ENCODE measurements at places on chromosomes 16 and 17.

DNA sequence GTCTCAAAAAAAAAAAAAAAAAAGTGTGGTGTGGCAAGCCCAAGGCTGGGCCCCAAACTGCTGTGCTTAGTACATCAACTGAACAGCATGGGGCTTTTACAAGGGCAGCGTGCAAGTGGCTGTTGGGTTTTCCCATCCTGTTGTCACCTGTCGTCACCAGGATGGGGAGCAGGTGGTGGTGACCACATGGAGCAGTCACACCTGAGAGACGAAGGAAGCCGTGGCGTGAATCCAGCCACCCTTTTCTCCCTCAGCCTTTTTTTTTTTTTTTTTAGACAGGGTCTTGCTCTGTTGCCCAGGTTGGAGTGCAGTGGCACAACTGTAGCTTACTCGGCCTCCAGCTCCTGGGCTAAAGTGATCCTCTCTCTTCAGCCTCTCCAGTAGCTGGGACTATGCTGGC lies 4.1 kb upstream of the MRPL58 start:
- no peak for DNase-seq

DNA sequence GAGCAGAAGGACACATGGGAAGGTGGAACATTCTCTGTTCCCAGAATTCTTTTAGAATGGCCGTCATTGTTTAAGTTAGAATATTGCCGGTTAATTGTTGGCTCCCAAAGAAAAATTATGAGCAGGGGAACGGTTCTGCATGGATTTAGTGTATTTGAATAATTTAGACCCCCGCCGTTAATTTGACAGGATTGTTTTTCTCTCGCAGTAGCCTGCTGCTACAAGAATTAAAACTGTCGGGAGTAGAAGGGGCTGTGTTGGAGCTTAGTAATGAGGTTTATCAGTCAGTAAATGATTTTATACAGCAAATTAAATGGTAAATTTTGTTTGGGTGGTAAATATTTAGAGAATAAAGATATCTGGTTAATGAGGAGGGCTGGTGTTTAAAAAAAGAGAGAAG lies 431.2 kb upstream of the DYNLRB2 start:
- no peak for DNase-seq

DNA sequence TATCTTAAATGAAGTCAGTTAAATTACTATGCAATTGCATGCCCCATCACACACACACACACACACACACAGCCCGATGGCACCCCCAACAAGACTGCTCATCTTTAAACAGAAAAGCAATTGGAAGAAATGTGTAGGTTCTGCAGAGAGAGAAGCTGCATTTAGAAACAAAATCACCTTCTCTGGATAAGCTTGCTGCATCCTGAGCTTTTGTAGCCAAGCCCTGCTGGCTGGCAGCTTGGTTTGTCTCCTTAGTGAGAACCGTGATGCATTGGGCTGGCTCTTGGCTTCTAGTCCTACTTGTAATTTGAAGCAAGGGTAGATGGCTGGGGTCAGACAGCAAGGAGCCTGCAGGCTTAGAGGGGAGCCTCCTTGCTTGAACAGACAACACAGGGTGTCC lies 153.8 kb downstream of the SOX9 start:
- DNase-seq, result no peak

DNA sequence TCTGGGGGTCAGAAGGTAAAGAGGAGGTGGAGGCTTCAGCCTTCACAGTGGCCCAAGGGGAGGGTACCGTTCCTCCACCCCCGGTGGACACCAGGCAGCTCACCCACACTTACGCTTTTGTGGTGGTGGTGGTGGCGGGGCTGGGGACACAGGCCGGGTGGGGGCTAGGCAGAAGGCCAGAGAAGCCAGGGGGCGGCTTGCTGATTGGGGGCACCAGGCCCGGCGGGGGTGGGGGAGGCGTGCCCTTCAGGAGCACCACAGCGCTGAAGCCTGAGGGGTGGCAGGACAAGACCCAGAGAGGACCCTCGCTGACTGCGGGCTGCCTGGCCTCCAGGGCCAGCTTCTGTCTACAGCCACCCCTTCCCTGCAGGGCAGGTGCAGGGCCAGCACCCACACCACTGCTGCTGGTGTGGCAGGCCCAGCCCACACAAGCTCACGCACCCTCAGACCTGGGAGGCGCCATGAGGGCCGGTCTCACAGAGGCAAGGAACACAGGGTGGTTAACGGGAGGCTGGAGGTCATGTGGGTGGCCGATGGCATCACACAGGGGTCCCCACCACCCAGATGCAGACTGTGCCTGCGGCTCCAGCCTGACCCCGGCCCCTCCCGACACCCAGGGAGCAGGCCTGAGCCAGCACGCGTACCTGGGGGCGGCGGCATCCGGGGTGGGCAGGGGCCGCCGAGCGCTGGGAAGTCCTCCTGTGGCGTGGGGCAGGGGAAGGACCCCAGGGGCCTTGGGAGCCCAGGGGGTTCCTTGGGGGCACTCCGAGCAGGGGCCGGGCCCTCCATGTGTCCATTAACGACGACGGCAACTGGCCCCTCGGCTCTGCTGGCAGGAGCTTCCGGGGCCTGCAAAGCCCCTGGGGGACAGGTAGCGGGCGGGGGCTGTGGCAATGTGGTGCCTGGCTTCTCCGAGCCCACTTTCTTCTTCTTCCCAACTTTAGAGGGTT lies 9.4 kb downstream of the SYNGR3 start:
- DNase-seq, result no peak

DNA sequence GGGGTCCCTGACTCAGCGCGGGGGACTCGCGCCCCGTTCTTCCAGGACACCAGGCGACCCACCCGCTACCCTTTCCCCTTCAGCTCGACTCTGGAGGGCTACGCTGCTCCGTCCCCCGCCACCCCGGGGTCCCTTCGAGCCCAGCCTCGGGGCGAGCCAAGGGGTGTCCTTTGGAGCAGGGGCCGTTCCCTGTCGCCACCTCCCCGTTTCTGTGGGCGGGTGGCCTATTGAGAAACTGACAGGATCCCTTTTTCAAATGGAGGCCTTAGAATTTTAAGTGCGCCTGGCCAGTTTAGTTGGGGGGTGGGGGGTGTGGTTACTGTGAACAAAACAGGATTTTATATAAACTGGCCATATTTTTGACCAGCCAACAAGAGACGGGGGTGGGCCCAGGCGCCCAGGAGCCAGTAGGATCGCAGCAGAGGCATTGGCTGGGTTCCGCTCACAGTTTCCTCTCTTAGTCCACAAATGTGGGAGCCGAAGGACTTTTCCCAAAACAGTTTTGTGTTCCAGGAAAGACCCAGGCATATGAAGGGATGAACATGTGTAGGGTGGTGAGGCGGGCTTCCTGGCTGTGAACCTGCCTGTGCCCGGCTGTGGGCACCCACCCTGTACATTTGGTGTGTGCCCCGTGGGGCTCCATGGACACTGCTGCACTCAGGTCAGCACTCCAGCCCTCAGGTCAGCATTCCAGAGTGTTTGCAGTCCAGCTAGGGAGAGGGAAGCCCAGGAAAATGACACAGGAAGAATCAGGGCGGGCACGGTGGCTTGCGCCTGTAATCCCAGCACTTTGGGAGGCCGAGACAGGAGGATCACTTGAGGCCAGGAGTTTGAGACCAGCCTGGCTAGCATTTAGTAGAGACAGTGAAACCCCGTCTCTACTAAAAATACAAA lies 722 bp upstream of the TIMP2 start:
- no peak for DNase-seq

DNA sequence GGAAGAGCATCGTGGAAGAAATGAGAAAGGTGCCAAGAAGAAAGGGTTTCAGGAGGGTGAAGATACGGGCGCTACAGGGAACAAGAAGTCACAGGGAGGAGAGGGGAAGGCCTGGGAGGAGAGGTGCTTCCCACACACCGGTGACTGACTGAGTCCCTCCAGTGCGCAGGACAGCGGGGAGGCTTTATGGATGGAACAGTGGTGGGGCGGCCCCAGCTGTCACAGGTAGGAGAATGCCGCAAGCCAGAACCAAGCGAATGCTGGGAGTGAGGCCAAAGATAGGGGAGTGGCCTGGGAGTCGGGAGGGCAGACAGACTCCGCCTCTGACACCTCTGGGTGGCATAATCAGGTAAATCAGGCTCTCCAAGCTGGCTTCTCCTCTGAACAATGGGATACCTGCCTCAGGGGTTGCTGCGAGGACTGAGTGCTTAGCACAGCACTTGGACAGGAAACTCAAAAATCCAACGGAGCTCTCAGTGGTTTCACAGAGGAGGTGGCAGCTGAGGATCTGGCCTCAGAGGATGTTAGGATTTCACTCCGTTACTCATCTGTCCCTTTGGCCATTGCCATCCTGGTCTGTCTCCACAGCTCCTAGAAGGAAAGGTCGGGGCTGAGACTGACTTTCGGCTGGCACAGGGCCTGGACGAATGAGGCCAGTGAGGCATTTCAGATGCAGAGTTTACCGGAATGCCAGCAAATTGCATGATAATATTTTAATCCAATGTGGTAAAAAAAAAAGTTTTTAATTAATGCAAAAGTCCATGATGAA lies 717 bp upstream of the CNP start:
- DNase-seq, result peak; percentile 50

DNA sequence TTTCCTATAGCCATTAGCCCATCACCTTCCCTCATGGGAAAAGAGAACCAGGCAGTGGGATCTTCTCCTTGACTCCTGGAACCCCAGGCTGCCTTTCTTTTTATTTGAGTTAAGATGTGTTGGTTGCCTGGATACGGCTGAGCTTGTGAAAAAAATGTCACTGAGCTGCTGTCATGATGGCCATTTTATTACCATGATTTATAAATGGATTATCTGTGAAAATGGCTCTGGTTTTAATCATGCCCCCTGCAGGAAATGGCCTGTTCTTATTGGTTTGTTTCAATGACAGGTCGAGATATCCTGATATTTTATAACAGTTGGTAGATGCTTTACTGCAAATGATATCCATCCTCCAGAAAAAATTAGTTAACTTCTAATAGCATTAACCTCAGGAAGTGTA lies 640.4 kb downstream of the CDH11 start:
- no peak for DNase-seq

DNA sequence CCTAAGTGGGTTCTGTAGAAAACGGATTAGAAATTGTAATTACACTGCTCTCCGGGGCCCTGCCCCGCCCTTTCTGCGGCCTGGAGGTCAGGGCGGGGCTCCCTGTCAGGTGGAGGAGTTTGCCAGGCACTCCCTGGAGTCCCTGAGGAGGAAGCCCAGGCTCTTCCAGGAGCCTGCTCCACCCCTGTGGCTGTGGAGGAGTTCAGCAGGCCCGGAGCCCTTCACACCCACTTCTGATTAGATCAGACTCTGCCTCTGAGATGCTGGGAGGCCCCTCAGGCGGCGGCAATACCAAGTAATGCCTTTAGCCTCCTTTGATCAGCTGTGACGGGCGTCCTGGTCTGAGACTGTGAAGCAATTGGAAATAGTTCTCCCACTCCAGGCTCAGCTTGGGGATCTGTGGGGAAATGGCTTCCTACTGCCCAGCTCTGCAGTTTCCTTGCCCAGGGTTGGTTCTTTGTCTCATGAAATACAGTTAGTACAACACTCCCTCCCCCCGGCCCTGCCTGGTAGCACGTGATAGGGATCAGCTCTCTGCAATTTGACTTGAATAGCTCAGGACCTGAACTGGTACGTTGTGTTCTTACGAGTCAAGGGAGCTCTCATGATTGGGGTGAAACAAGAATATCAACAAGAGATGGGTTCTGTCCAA lies 22.3 kb downstream of the BAIAP2 start:
- no peak for DNase-seq

DNA sequence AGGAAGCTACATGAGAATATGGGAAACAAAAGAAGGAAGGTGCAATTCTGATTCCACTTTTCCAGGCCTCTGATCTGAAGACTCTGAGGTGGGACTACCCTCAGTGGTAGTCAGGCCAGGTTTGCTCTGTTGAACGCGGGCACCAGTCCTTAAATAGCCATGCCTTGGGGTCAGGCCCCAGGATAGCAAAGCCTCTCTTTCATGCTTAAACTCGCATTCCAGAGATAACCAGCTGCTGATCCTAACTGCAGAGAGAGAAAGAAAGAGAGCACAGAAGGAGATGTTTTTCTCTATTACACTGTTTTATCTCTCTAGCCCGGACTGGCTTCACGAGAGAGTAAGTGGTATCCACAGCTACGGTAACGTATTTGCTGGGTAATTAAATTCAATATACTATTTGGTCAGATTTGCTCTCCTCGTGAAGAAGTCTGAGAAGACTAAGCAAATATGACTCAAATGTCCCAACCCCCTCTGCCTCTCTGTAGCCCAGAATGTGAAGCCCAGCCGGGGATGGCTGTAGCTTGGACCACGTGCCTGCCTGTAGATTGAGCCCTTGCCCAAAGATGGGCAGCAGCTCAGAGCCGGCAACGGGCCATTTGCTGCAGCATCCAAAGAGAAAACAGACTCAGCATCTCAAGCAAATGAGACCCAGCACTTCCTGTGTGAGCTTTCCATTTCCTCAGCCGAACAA lies 122.2 kb downstream of the SMG6 start:
- no peak for DNase-seq

- no peak for DNase-seq
Measured at GRCh38 chr17:72604518-72604917, 483.7 kb downstream of the SOX9 start.

DNA sequence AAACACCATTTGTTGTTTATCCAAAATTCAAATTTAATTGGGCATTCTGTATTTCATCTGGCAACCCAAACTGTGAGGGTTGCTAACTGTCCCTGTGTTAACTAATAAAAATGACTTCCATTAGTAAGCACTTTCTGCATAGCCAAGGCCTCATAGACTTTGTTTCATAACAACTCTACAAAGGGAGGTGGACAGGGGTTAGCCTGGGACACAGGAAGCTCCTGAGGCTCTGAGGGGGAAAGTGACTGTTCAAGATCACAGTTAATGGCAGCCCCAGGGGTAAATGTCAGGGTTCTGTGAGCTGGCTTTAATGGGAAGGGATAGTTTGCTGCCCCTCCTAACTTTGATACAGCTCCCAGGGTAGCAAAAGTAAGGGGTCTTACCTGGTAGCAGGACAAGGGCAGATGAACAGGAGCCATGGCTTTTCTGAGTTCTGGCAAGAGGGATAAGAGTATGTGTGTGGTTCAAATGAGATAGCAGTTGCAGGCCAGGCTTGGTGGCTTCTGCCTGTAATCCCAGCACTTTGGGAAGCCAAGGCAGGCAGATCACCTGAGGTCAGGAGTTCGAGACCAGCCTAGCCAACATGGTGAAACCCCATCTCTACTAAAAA lies 2.2 kb downstream of the HEATR9 start:
- DNase-seq, result no peak

- no peak for DNase-seq
Measured at GRCh38 chr17:31631766-31632165, 227.3 kb downstream of the COPRS start.

GRCh38 chr17:4908301-4908700 lies 5.4 kb upstream of the CHRNE start:
- DNase-seq, result no peak
